ENCODE measurements at places on chromosomes 3 and 15.

DNA sequence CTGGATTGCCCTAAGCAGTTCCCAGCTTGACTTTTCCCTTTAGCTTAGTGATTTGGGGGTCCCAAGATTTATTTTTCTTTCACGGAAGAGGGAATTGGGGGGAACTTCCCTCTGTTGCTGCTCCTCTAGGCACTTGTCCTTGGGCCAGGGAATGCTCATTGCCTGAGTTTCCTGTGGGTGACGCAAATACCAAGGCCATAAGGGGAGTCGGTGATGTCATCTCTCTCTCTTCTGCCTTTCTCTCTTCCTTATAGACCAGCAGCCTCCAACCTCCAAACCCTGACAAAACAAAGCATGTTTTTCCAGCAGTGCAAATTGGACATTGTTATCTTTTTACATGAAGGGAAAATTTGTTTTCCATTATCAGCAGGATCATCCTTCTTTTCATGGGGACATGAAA lies 120.2 kb downstream of the ITPR1 start:
- peak; percentile 31 for DNase-seq

DNA sequence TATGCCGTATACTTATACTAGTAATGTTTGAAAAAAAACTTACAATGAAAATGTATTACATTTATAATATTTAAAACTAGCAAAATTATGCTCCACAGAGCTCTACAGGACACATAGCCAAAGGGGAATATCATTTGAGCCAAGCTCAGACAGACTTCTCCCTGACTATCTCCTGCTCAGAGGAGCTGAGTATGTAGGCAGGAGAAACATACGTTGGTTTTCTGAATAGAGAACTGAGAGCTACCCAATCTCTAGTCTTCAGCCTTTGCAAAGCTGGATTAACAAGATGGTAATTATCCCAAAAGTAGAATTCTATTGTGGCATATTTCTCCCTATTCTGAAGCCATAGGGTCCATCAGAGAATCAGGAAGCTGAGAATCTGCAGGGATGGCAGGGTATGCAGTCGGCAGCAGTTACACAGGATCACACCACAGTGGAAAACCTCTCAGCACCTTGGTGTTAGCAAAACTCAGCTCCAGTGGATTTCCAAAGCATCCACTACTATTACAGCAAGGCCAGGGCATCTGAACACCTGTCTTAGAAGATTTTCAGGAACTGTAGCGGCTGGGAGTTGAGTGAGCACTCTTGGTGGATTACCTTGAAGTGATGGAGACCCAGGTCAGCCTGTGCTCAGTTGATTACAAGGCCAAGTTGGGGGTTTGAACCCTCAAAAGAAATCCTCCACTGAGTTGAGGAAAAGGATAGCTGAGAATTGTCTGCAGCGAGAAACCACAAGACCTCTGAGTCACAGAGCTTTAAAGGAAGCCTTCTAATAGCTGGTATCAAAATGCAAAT lies 30.1 kb downstream of the GPR15 start:
- no peak for DNase-seq

DNA sequence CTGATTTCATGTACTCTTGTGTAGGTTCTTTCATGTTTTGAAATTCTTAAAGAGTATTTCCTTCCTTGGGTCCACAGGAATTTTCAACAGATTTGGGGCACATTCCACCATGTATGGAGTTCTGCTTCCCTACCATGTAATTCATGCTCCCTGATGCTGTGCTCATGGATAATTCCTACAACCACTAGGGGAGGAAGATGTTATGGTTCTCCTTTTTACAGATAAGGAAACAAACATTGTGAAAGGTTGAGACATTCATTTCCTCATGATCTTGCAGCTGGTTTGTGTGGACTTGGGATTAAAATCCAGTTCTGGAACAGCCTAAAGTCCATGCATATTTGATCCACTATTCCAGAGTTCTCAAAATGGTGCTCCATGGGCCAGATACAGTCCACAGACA lies 174.9 kb upstream of the FRMD4B start:
- DNase-seq = peak; percentile 26

DNA sequence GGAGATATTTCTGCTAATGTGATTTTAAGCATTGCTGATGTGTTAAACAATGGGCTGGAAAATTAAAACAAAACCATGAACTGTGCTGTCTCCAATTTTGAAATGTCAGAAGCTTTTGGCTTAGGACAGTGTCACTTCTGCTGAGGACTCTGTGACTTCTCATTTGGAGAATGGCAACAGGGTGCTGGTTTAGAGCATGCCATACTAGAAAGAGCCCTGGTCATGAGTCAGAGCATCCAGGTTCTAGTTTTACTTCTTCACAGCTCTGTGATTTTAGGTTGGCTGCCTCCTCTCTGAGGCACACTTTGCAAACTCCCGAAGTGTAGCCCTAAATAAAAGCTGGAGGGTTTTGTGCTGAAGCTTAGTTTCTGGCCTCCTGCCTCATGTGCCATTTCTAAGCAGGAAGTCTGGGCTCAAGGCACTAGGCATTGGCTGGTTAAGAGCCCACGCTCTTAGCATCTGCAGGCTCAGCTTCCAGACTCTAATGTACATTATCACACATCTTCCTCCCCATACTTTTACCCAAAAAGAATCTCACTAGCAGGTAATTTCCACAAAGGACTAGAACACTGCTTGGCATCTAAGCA lies 193.8 kb downstream of the CNTN3 start:
- DNase-seq = no peak

DNA sequence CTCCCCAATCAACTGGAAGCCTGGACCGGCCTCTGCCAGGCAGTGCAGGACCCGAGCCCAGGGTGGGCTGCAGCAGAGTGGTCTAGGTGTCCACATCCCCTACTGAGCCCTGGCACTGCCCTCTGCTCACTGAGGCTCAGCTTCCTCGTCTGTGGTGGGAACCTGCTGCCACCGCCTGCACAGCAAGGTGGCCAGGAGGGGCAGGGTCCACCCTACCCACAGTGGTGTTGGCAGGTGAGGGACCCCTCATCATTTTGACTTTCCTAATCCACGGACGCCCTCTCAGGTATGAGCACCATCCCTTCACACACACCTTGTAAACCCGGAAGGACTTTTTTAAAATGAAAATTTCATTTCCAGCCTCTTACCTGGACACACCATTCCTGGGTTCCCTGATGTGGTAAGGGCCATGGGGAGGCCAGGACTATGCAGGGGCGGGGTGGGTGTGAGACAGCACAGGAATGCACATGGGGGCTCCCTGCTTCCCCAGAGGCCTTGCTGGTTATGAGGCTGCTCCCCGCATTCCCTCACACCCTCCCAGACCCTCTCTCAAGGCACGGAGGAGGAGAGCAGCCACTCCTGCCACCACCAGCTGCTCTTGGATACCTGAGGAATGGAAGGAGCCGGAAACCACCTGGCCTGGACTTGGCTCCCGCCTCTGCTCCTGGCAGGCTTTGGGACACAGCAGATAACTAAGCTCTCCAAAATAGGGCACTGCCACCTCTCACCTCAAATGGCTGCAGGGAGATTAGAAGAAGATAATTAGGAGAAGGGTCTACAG lies 185.9 kb upstream of the TPM1 start:
- DNase-seq = no peak

DNA sequence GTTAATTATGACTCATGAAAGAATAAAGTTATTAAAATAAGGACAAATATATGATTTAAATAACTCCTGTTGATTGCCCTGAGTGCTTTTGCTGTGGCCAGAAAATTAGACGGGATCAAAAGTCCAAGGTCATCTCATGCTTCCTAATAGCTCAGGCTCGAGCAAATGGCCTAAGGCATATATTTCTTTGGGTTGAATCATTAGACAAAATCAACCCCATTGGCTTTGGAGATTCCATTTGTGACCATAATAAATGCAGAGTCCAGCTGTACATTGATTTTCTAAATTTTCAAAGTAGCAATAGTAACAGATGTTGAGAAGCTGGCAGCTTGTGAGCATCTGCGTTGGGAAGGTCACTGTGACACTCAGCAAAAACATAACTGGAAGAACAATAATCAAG lies 464.5 kb upstream of the TGFBR2 start:
- no peak for DNase-seq

- DNase-seq = no peak
Measured at GRCh38 chr3:81217101-81217500, 544.3 kb downstream of the GBE1 start.

DNA sequence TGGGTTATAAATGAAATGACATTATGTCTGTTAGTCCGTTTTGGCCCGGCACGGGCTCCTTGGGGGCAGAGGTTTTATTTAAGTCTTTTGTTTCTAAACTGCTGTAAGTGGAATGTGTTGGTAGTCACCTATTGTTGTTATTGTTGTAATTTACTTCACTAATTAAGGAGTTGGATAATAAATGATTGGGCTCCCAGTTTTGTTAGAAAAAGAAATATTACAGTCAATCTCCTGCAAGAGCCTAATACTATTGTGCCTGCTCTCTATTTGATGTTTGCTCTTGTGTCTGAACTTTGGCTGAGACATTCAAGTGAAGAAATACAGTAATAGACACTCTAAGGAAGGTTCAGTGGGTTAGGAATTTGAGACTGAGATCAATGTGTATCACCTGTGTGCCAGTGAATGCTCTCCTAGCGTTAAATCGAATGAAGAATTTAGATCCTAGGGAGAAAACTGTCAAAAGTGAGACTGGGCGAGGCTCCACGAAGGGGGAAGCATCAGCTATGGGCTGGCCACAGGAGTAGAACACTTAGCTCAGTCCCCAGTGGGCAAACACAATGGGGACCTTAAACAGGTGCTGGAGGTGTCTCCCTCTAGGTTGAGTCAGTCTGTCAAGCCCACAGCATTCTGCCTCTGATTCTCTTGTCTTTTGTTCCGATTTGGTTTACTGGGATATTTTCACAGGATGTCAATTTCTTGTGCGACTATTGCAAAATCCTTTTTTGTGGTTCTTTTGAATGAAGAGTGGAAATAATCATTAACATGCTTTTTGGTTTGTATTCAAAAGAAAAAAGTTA lies 1.2 kb downstream of the ROBO2 start:
- DNase-seq = no peak

DNA sequence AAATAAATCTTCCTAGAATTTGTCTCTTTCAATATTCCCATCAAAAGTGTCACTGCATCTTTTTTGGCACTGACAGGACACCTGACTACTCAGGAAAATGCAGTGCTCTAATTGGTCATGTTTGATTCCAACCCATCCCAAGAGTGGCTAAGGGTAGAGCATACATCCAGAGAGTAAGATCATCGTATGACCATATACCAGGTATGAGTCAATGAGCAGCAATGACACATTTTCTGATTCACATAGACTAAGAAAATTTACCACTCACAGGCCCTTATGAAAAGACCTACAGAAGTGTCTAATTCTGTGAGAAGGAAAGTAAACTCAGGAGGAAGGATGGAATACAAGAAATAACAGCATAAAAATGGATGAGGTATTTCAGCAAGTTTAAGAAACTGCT lies 434.2 kb downstream of the ZIC1 start:
- DNase-seq = no peak

GRCh38 chr15:65612949-65613744 lies 2.2 kb upstream of the INTS14 start:
- DNase-seq = no peak

DNA sequence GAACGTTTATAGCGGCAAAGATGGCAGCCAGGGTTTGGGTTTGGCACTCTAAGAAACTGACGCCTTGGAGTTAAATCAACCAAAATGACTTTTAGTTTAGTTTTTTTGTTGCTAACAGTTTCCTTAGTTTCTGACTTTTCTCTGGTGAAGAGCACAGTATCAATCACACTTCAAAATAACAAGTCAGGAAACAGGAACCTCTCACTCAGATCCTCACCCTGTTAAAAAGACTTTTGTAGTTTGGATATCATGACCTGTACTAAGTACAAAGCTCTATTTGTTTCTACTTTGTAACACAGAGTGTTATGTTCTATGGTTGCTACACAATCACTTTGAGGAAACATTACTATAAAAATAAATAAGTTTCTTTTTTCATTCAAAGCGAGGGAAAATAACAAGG lies 51.1 kb downstream of the ATP10A start:
- DNase-seq = no peak

GRCh38 chr15:75834021-75834420 lies 9.2 kb upstream of the UBE2Q2 start:
- no peak for DNase-seq

DNA sequence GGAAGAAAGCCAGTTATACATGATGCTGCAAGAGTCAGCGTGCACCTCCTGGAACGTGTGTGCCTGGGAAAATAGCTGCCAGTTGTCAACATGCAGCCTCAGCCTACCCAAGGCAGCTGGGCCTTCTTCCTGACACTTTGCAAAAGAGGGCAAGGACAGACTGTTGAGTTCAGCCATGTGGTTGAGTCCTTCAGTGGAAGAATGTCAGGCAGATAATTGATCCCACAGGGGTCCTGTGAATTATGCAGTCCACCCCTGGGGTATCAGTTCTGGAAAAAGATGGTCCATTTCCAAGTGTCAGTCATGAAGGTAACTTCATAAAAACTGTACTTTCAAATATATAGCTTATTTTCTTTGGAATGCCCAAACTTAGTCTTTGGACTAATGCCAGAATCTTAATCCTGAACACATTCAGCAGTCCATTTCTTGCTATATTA lies 79.6 kb downstream of the ARNT2 start:
- DNase-seq = no peak

GRCh38 chr3:28727307-28727706 lies 378.7 kb upstream of the AZI2 start:
- no peak for DNase-seq

DNA sequence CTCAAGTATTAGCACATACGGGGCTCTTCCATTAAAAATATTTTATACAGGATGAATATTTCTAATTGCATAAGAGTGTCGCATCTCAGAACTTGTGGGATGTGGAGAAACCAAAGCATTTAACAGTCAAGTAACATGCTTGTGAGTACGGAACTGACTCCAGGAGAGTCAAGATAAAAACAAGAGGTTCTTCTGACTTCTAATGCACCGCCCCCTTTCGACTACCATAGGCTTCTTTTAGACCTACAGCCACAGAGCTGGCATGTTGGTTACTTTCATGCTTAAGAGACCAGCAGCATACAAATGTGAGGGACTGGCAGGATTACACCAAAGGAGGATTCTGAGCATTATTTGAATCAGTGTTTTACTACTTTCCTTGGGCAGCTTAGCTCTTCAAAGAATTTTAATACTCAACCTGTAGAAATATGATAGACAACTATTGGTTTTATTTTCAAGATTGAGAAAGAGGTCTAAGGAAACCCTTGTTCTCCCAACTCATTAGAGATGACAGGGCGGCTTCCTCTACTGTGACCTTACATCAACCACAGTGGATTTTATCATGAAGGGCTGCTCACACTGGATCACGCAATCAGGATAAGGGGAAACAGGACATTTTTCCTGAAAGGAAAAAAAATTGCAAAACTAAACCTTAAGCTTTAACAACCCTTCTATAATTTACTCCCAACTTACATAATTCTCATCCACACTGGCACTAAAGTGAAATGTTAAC lies 14.0 kb downstream of the ETV5 start:
- DNase-seq = no peak

DNA sequence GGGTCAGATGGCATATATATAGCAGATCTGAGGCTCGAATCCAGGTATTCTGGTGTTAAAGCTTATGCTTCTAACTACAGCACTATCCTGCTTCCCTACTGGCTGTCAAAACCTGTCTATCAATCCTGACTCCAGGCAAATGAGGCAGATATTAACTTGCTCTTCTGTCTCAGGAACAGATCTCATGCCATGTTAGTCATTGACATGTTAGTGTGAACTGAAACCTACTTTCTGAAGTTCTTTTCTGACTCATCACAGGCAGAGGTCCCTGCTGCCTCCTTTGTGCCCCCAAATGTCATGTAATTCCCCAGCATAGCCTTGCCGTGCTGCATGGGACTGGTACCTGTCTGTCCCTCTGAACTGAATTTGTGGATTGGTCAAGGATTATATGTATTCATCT lies 125.0 kb upstream of the SMAD3 start:
- DNase-seq = no peak

Data from fibroblast of pulmonary artery (primary cell).